ENCODE measurements at places on chromosomes 16 and 17. TPM values are rescaled to one million over a fixed set of nuclear protein-coding genes. Genes with fewer than 3 reads are reported as not detected.
A peak's percentile ranks its signal among the peaks of the same experiment; 100 is the strongest.

Gene KRTAP3-1
- polyA plus RNA-seq = not detected

- no peak for DNase-seq
These were observed 495 bp downstream of the TXNDC17 start for GRCh38 chr17:6641247-6641863.

DNA sequence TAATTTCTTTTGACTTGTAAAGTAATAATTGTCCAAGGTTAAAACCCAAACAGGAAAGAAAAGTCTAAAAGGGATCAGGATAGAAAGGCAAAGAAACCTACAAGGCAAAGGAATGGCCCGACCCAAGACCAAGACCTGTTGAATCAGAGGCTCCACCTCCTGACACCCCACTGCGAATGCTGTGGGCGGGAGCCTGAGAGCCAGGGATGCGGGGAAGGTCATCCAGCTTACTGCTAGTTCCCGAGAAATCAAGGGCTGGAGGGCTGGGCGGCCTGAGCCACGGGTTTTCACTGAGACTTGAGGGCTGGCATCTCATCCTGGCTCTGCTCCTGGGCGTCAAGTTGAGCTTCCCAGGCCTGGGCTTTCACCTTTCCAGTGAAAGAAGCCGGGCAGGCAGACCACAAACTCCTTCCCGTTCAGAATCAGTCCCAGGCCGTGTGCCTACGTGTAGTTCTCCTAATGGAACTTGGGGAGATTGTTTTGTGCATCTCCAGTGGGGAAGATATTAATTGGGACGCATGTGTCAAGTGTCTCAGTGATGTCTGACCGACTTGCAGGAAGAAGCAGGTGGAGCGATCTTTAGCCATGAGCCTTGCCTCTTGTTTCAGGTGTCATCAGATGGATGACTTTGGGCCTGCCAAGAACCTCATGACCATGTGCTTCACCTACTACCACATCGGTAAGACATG, 36.9 kb downstream of the CIBAR2 start:
- DNase-seq = no peak

GRCh38 chr16:89506113-89506504, 2.1 kb upstream of the SPG7 start:
- DNase-seq = no peak

Gene GINS2
- polyA plus RNA-seq = 5.1 TPM

DNA sequence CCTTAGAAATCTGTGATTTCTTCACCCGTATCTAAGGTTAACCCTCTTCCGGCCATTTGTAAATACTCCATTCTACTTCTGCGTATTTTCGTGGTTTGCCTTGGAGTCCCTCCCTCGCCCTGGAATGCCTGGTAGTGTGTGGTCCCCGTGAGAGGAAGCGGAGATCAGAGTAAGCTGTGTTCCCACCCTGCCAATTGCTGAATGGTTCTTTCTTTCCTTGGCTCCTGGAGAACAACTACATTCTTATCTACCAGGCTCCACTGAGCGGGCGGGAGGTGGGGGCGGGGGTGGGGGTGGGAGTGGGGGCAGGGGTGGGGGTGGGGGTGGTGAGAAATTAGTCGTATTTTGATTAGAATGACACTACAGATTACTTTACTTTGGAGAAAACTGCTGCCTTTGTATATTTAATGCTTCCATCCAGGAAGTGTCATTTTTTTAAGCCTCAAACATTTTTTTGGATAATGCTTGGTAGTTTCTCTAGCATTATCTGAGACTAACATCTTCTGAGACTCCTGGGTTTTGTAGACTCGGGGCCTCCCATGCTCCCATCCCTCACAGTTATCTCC, 20.9 kb upstream of the FASN start:
- no peak for DNase-seq

DNA sequence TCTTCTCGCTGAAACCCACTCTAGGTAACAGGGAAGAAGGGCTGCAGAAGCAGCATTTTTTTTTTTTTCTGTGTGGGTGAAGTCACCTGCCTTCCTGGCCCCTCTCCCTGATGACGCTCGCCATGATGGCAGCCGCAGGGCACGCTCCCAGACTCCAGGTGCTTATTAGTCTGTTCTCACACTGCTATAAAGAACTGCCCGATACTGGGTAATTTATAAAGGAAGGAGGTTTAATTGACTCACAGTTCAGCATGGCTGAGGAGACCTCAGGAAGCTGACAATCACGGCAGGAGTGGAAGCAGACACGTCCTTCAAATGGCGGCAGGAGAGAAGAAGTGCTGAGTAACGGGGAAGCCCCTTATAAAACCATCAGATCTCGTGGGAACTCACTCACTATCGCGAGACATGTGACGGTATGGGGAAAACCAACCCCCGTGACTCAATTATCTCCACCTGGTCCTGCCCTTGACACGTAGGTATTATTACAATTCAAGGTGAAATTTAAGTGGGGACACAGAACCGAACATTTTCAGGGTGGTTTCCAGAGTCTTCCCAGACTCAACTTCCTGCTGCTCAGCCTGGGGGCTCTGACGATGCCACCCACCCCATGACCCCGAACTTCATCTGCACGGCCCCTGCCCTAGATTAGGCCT, 34.9 kb upstream of the NLRP1 start:
- no peak for DNase-seq

Gene FOXL1
- 41.1 TPM for polyA plus RNA-seq

Gene ZFPM1
- 0.20 TPM for polyA plus RNA-seq

DNA sequence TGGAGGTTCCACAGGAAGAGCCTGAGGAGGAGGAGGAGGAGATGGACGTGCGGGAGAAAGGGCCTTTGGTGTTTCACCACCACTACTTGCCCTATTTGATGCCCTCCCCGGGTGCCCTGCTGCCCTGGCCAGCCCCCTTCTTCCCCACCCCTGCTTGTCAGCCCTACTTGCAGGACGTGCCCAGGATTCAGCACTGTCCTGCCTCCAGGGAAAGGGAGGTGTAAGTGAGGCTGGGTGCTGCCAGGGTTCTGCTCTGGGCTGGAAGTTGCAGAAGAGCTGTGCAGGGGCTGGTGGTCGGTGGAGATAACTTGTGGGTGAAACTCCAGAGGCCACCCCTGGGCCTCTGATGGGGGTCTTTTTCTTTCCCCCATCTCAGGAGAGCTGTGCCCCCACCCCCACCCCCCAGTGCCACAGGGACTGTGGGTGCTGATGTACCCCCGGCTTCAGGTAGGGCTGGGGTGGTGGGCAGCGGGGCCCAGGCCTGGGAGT, 3.0 kb downstream of the PRR29 start:
- no peak for DNase-seq

- peak; percentile 18 for DNase-seq
These were observed 94.4 kb downstream of the STXBP4 start for GRCh38 chr17:55062921-55063320.

GRCh38 chr17:57724026-57724728, 20.9 kb downstream of the CCDC182 start:
- DNase-seq = no peak

GRCh38 chr16:88631384-88631783, 7.0 kb upstream of the IL17C start:
- DNase-seq = no peak

All from AG04450 (cell line).